ENCODE measurements at places on chromosomes 13 and 19.

DNA sequence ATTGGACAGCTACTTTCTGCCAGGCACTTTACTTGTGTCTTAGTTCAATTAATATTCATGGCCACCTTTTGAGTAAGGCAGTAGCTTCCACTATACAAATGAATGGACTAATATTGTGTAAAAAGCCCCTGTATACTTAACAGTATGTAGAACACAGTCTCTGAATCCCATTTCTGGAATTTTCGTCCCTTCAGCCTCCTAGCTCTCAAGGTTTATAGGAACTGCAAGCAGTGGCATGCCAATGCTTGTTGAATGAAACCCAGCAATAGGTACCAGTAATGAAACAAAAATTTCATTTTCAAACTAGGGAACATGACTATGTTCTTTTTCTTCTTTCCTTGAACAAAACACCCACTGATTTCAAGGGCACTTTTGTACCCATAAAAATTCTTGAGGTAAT lies 361.6 kb downstream of the TDRD3 start:
- DNase-seq, result no peak

DNA sequence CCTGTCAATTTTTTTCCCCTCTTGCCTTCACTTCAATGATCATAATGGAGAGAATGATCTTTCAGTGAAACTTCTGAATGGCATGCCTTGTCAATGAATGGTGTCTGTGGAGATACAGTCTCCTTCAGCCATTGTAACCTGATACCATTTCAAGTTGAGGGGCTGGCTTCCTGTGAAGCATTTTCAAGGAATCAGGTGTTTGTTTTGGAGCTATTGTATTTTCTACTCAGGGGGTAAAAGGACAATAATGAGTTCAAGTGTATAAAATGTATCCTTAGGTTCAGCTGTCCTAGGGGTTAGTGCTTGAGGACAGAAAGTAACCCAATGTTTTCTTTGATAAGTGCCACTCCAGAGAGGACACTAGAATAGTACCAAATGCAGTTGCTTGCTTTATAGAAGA lies 23.8 kb upstream of the CBY2 start:
- no peak for DNase-seq

DNA sequence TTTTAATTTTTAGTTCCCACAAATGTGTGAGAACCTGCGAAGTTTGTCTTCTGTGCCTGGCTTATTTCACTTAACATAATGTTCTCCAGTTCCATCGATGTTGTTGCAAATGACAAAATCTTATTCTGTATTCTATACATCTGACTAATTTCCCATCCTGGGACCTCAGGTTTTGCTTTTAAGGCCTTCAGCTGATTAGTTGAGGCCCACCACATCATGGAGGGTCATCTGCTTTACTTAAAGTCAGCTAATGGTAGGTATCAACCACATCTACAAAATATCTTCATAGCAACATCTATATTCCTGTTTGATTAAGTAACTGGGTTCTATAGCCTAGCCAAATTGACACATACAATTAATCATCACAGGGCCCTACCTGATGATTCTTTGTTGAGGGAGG lies 534.0 kb downstream of the EFNB2 start:
- DNase-seq, result no peak

DNA sequence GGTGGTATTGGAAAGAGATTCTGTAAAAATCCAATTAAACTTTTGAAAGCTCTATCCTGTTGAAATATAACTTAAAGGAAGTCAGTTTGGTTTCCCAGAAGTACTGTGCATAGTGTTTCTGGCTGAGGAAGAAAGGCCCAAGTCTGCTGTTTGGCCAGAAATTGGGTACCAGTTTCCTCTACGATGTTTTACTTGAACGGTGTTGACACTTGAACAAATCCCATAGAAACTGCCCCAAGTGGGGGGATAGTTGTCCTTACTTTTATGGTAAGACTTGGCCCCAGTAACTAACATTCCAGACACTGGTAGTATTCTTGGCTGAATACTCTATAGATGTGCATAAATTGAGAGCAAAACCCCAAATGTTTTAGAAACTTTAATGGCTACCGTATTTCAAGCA lies 14.2 kb downstream of the KLF5 start:
- no peak for DNase-seq
